ENCODE measurements at places on chromosomes 4 and X. TPM values are rescaled to one million over a fixed set of nuclear protein-coding genes. Genes with fewer than 3 reads are reported as not detected.

GRCh38 chr4:151743128-151743854 is 17.5 kb downstream of the GATB start:
- peaks cover 28% of the 10 kb centered on the region for H3K4me1 ChIP-seq
- no peak overlapping the region for H3K4me3 ChIP-seq

The GRXCR1 gene
- total RNA-seq = not detected

The KLHL13 gene
- 4.2 TPM for total RNA-seq

The LYAR gene
- 53.0 TPM for total RNA-seq

The PNMA5 gene
- not detected for total RNA-seq

The RHOH gene
- 0.74 TPM for total RNA-seq

The ANXA5 gene
- total RNA-seq = 186 TPM

The PDCL2 gene
- 0.47 TPM for total RNA-seq

DNA sequence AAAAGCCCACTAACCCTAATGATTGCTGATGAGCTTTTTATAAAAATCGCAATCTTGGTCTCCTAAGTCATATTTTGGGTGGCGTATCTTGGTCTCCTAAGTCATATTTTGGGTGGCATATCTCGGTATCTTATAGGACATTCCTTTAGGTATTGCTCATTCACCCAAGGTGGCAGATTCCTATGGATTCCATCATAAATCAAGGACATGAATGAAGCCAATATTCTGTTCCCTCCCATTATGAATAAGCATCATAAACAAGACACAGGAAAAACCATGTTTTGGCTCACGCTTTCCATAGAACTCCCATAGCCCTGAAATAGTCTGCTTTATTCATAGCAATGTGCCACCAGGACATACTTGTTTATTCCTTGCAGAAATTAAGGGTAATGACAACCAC is 95.0 kb upstream of the CD99 start:
- no peaks in the 10 kb centered on the region for H3K27me3 ChIP-seq
- H3K27ac ChIP-seq = no peak overlapping the region
- H3K36me3 ChIP-seq = no peaks in the 10 kb centered on the region
- H3K4me1 ChIP-seq = peaks cover 10% of the 10 kb centered on the region
- H3K4me3 ChIP-seq = no peak overlapping the region

- no peak for DNase-seq
- H3K27ac ChIP-seq = no peak overlapping the region
- no peak overlapping the region for H3K4me3 ChIP-seq
- H3K4me1 ChIP-seq = no peaks in the 10 kb centered on the region
- H3K36me3 ChIP-seq = no peaks in the 10 kb centered on the region
- no peaks in the 10 kb centered on the region for H3K27me3 ChIP-seq
These were observed 24.2 kb upstream of the HOPX start for GRCh38 chr4:56705334-56705733.

- no peak overlapping the region for H3K27ac ChIP-seq
- no peaks in the 10 kb centered on the region for H3K4me1 ChIP-seq
- no peaks in the 10 kb centered on the region for H3K36me3 ChIP-seq
- peak; percentile 10 for DNase-seq
These were observed 4.2 kb downstream of the PAK3 start for GRCh38 chrX:111100191-111100590.

The DCHS2 gene
- 0.05 TPM for total RNA-seq

The PPEF2 gene
- not detected for total RNA-seq

The AMTN gene
- total RNA-seq = not detected

DNA sequence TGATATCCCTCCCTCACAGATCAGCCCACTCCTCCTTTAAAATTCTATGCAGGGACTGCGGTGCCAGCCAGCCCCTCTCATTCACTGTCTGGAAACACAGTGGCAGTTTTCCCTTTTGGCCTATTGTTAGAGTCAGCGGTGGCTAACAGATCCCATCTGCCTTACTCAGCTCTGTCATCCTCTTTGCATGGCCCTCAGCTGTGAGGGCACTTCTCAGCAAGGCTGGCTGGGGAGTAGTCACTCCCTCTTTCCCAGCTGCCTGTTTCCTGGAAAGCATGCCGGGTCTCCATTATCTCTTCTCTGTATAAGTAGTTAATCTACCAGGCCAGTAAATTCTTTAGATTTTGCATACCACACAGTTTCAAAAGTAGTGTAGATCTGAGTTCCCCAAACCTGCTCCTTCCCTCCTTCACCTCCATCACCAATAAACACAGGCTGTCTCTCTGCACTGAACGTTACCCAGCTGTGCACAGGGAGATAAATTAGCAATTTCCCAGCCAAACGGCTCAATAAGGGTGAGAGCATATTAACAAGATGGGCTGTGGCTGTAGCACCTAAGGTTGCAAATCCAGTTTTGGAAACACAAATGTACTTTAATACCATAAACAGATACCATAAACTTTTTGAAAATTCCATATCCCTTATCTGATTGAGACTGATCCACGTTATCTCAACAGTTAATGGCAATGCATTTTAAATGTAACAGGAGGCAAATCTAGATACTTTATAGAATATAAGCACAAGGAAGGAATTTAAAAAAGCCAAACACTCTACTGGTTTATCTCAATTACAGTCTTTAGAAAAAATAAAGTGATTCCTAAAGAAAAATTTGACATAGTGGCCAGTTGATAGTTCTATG is 229.3 kb downstream of the ANKRD50 start:
- H3K27ac ChIP-seq = no peak overlapping the region
- H3K4me3 ChIP-seq = no peak overlapping the region
- DNase-seq = no peak
- no peaks in the 10 kb centered on the region for H3K36me3 ChIP-seq

The RNF150 gene
- total RNA-seq = 0.07 TPM

DNA sequence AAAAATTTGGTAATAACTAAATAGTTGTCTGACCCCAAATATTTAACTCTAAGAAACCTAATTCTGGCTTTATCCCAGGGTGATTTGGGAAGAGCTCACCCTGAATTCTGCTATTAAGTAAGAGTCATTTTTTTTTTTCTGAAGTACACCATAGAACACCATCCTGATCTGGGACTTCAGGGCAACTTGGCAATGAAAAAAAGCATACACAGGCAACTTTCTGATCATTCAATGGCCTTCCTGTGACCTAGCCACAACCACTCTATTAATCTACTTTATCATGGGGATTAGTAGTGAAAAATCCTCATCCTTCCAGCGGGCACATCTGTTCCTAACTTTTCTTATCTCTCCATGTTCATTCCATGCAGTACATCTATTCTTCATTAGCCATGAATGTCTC is 333.2 kb upstream of the MAD2L1 start:
- no peaks in the 10 kb centered on the region for H3K36me3 ChIP-seq
- no peaks in the 10 kb centered on the region for H3K4me1 ChIP-seq
- no peak overlapping the region for H3K27ac ChIP-seq
- no peak for DNase-seq
- H3K4me3 ChIP-seq = no peak overlapping the region

The MAGEB1 gene
- total RNA-seq = 0.69 TPM

DNA sequence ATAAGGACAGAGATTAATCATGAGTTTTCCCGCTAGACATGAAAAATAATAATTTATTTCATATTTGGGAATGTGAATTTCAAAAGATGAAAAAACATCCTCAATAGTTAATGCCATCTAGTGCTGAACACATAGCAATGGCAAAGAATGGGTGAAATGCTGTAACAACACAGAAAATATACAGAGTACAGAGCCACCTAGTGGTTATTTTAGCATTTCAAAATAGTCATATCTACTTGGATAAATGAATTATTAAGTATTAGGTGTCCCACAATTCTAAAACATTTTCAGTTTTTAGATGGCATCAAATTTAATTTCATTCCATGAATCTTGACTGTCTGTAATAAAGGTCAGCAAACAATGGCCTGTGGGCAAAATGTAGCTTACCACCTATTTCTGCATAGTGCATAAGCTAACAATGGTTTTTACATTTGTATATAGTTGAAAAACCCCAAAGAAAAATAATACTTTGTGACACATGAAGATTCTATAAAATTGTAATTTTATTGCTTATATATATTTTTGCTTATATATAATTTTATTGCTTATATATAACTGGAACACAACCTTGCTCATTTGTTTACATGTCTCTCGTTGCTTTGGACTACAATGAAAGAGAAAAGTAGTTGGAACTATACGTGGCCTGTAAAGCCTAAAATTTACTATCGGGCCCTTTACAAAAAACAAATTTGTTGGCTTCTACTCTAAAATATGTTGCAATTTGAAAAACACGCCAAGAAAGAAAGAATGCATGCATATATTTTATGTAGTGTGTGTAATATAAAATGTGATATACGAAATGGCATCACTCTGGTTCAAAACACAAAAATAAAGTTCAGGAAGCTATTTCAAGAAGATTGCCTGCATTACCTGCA is 99.1 kb upstream of the FAM47C start:
- no peaks in the 10 kb centered on the region for H3K4me1 ChIP-seq
- no peaks in the 10 kb centered on the region for H3K36me3 ChIP-seq
- no peak overlapping the region for H3K27ac ChIP-seq
- no peak overlapping the region for H3K4me3 ChIP-seq

GRCh38 chrX:69523314-69523713 is 19.2 kb downstream of the NALF2 start:
- no peak overlapping the region for H3K27ac ChIP-seq
- no peak overlapping the region for H3K4me3 ChIP-seq
- no peak for DNase-seq
- no peaks in the 10 kb centered on the region for H3K27me3 ChIP-seq
- no peaks in the 10 kb centered on the region for H3K36me3 ChIP-seq
- no peaks in the 10 kb centered on the region for H3K4me1 ChIP-seq

The UGT2B10 gene
- 0.27 TPM for total RNA-seq

The CSAG1 gene
- total RNA-seq = 1.2 TPM

DNA sequence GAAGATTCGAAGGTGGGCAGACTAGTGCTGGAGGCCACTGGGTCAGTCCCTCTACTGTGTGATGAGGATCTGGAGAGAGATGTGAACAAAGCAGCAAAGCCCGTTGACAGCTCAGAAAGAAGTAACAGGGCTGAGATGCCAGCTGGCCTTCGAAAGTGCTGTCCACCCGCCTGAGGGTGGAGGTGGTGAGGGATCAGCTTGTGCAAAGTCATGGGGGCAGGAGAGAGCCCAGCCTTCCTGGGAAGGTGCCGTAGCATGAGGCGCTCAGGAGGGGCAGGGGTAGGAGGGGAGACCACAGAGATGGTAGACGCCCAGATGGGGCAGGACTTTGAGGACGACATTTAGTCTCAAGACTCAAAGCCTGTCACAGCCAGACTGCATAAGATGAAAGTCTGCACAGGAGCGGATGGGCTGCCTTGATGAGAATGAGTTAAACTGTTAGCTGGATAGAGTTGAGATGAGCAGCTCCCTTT is 19.7 kb downstream of the TBC1D14 start:
- H3K4me1 ChIP-seq = no peaks in the 10 kb centered on the region
- H3K27ac ChIP-seq = no peak overlapping the region
- H3K27me3 ChIP-seq = no peaks in the 10 kb centered on the region
- H3K36me3 ChIP-seq = peaks cover 8% of the 10 kb centered on the region
- DNase-seq = no peak

DNA sequence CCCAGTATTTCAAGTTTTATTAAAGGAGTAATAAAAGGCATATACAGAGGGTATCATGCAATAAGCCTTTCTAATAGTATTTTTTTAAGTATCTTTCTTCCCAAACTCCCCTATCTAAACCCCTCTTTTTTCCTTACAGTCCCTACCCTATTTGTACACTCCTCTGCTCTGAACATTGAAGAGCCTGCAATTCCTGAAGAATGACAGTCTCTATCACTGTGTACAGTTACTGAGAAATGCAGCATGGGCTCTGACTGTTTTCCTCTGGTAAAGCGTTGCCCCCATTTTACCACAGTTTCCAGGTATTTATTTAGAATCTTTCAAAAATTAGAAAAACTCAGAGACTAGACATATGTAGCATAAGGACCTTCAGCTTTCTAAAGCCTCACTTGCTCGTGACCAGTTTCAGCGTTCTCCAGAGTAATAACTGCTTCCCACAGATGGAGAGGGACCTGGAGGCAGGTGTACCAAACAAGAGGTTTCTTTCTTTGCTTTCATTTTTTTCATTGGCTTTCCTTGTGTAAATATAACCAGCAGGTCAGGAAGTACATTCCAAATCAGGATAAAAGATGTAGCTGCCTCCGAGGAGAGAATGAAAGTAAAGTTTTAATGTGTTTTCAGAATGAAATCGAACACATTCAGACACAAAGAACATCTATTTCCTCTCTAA is 230.8 kb downstream of the CFAP299 start:
- no peaks in the 10 kb centered on the region for H3K4me1 ChIP-seq
- H3K27ac ChIP-seq = no peak overlapping the region
- no peak for DNase-seq
- peaks cover 23% of the 10 kb centered on the region for H3K27me3 ChIP-seq

The DMRTC1 gene
- total RNA-seq = not detected

DNA sequence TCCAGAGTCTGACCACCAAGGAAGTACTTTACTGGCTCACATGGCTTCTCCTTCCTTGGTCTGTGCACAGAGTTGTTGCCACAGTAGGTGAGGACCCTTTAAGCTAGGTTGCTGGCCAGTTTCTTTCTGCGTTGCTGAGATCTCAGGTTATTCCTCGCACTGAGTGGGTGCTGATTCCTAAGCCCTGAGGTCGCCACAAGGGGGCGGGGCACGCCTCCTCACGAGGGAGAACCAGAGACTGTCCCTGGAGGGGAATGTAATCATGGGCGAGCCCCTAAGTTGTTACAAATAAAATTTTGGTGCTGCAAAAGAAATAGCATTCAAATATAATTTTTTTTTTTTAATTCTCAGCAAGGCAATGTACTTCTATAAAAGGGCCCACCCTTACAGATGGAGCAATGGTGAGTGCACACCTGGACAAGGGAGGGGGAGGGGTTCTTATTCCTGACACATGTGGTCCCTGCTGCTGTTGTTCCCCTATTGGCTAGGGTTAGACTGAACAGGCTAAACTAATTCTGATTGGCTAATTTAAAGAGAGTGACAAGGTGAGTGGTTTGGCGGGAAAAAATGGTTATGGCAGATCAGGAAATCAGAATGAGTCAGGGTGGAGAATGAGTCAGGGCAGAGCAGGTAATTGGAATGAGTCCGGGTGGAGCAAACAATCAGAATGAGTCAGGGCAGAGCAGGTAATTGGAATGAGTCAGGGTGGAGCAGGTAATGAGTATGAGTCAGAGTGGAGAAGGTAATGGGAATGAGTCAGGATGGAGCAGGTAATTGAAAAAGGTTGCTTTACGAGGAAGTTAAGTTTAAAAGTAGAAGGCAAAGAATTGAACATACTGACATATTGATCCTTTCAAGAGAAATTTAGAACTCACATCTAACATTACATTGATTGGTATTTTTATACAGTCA is 107.5 kb downstream of the VSIG4 start:
- DNase-seq = peak; percentile 92
- no peak overlapping the region for H3K4me3 ChIP-seq
- H3K4me1 ChIP-seq = peaks cover 47% of the 10 kb centered on the region
- H3K27me3 ChIP-seq = no peaks in the 10 kb centered on the region
- peak overlapping the region; percentile 98 for H3K27ac ChIP-seq

- H3K27ac ChIP-seq = no peak overlapping the region
- H3K4me1 ChIP-seq = no peaks in the 10 kb centered on the region
These were observed 563.4 kb downstream of the DACH2 start for GRCh38 chrX:86711531-86712180.
